ENCODE measurements at places on chromosomes 13 and 19.

DNA sequence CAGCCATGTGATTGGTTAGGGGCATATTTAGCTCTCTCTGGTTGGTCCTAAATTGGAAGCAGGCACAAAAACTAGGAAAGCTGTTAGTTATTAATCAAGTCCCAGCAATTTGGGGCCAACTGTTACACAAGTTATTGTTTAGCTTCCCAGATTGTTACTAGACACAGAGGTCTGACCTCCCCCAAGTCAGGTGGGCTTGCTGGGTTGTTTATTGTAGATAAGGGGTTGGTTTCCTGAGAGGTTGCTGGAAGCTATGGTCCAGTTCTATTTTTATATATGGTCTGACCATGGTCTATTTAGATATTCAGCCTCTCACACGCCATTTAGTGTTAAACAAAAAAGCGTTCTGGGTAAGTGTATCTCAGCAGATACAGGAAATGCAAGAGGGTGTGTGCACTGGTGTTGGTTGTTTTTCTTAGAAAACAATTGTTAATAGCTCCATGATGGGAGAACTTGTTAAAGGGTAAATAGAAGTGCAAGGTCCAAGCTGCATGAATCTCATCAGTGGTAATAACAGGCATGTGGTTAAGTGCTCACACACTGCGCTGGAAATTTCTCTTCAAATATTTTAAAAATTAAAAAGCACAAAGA, 150.0 kb downstream of the RAP2A start:
- DNase-seq: no peak

GRCh38 chr13:44422755-44423643, 49.4 kb downstream of the SERP2 start:
- no peak for DNase-seq

- no peak for DNase-seq
Observed at GRCh38 chr19:47549261-47549862, 23.6 kb downstream of the ZNF541 start.

DNA sequence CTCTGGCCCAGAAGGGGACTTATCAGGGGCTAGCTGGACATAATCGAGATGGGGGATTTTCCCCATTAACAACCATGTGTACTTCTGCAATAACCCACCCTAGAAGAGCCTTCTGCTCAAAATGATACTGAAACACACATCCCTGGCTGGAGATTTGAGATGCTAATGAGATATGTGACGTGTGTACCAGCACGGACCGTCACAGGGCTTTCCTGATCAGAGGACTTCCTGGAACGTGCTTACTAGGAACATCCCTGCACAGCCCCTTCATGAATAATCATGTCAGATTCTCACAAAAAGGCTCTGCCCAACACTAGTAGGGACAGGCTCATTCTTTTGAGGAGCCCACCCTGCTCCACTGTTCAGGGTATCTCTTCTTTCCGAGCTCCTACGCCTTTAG, 6.5 kb upstream of the ERVV-1 start:
- DNase-seq: no peak

GRCh38 chr19:1401138-1401888, at the start of gene GAMT:
GAMT (minus strand) TSS chr19:1401542; CDS start chr19:1401476, 66 bp downstream.
- no peak for DNase-seq

GRCh38 chr19:1063030-1063908, 3.7 kb upstream of the ARHGAP45 start:
- DNase-seq: no peak

DNA sequence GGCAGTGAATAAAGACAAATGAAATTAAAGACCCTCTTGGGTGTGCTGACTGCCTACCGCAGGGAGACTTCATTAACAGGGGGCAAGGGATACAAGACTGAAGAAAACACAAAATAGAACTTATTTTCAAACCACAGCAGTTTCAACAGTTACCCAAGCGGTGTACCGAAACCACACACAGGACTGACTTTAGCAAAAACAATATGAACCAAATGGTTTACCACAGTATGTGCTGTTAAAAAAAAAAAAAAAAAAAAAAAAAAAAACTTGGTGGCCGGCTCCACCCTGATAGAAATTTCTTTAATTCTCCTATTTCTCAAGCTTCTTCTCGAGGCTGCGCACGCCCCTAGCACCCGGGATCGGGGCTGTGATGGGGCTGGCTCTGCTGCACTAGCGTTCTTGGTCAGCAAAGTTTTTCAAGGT, 42.6 kb downstream of the KLF2 start:
- no peak for DNase-seq
